ENCODE measurements at places on chromosomes 12 and 14.

DNA sequence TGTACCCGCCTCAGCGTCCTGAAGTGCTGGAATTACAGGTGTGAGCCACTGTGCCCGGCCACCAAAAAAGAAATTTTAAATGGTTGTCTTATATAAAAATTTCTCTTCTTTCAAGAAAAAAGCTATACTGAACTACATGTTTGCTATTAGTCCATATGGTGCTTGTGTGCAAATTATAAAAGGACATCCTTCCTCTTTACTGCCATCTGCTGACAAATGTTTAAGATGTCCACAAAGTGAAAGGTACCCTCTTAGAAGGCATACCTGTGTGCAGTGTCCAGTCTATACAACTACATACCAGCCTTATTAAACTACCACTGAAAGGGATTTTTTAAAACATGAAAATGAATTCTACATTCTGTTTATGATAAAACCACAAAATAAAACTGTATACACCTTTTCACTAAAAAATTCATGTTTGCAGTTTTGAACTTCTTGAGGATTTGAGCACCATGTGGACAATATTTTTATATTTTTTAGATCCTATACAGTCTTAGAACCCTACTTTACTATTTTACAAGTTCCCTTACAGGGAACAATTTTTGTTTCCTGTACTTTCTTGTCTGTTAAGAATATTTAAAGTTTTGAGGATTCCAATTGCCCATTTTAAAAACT lies 32.8 kb upstream of the TOMM20L start:
- DNase-seq = peak; percentile 13

- DNase-seq = no peak
Observed at GRCh38 chr12:98402671-98403070, 112.7 kb upstream of the TMPO start.

- peak; percentile 51 for DNase-seq
Observed at GRCh38 chr14:55938249-55938791, 179.9 kb upstream of the PELI2 start.

DNA sequence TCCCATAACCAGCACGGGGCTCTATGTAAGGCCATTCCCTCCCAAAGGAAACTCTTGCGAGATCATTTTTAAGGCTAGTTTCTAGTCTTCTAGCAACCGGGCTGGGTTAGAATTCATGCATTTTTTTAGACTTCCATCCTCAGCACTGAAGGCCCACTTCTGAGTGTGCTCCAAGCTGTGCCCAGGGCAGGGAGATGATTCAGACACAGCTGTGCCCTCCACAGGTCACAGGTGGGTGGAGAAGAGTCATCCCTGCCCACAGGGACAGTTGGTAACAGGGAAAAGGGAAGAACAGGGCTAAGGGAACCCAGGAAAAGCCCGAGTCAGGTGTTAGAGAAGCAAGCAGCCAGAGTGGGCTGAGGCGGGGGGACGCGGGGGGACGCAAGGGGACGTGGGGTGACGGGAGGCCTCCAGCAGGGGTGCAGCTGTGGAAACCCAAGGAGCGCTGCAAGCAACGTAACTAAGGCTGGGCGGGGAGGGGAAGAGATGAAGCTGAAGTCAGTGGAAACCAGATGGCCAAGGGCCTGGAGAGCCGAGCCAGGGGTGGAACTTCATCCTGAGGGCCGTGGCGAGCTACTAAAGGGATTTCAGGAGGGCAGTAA lies 27.2 kb upstream of the PPP2R5C start:
- no peak for DNase-seq

DNA sequence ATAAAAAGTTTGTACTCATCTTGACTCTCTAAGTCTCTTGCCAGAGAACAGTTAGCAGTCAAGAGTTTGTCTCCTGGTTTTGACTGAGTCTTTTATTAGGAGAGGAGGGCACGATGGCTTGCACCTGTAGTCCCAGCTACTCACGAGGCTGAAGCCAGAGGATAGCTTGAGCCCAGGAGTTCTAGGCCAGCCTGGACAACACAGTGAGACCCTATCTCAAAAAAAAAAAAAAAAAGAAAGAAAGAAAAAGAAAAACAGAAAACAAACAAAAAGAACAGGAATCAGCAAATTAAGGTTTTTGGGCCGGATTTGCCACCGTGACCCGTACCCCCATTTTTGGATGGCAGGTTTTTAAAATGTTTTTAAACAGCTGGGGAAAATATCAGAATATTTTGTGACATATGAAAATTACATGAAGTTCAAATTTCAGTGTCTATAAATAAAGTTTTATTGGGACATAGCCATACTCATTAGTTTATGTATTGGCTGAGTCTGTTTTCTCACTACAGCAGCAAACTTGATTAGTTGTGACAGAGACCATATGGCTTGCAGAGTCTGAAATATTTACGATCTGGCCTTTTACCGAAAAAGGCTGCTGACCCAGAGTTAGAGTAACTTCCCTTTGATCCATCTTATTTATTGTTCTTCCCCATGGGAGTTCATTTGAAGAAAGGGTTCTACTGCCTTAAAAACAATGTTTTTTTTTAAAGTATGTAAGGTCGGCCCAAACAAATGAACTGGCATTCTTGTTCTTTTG lies 31.2 kb downstream of the VEZT start:
- no peak for DNase-seq

DNA sequence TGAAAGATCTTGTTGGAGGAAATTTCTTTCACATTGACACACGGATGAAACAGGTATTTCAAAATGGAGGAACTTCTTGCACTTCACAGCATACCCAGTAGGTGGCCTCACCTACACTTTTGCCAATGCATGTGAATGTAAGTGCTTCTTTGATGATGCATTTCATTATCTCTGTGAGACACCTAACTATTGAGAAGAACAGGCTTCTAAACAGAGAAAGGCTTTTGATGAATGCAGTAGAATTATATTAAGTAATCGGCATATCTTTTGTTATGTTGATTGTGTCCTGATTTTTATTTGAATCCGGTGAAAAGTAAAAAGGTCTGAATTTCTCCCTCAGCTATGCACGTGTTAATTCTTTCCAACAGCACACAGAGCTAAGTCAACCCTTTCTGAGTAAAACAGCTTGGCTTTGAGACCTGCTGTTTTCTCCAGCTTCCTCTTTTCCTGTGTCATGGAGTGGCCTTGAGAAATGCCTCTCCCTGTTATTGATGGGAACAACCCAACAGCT lies 399.0 kb downstream of the NAV3 start:
- DNase-seq = no peak

DNA sequence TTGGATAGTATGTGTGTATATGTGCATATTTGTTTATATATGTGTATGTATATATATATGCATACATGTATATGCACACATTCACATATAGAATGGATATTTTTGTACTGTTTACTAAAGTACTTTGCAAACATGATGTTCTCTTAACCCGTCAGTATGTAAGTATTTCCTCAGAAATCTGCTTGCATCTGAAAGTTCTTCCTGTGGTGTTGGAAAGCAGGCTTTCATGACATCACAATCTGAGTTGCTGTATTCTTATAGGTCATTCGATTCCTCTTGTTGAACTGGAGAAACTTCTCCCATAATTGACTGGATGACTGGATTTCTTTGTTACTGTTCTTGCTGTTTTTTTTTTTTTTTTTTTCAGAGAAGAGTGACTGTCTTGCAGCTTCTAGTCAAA lies 29.1 kb downstream of the GABARAPL1 start:
- DNase-seq = no peak

- DNase-seq = no peak
Observed at GRCh38 chr12:120264904-120265472, 542 bp downstream of the PXN start.

DNA sequence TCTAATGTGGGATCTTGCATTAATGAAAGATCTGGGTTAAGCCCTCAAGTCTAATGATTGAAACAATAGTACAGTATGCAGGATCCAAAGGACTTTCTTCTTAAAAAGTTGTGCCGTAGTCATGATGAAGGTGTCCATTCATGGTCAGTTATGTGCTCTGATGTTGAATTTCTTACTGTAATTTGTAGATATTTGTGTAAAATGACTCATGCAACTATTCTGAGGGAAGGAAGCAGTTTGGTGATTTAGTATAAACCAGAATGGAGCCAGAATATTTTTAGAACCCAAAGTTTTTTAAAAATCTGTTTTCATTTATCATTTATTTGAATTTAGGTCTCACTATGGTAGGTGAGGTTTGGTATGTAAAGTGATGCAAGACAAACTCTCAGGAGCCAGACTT lies 151.2 kb downstream of the AKAP6 start:
- no peak for DNase-seq

GRCh38 chr14:80575763-80576162 lies 364.5 kb upstream of the DIO2 start:
- DNase-seq = no peak

GRCh38 chr12:81819991-81820633 lies 61.0 kb upstream of the PPFIA2 start:
- no peak for DNase-seq

DNA sequence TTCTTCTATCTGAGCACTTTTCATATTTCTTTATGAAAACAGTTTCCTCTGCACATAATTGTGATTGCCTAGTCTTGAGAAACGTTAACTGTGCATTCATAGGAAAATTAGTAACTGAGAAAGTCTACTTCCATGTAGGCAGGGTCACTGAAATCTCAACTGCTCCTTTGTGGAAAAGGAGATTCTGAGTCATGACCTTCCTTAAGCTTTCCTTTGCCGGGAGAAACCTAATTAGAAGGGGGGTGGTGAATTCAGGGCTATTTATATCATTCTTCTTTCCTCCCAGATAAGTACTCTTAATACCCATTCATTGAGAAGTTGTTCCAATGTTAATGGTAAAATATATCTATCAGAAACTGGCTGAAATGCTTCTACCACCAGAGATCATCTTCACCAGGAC lies 751.0 kb upstream of the TMEM132C start:
- no peak for DNase-seq

DNA sequence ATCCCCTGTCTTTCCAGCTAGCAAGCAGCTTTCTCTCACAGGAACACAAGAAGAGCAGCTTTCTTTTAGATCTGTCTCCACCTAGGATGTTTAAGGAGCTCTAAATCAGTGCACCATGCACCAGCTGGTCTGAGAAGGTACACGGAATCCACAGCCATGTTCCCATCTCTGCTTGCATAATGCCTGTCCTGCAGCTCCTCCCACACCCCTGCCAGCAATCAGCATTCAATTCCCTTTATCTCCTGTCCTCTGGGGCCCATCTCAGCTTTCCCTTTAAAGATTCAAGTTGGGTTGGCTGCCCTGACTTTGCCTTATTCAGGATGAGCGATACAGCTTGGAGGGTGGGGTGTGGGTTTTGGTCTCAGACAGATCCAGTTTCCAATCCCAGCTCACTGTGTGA lies 826.3 kb downstream of the BCL11B start:
- DNase-seq = no peak

All from SHP77 (cell line).